ENCODE measurements at places on chromosomes 6 and 20.
A peak's percentile ranks its signal among the peaks of the same experiment; 100 is the strongest.

DNA sequence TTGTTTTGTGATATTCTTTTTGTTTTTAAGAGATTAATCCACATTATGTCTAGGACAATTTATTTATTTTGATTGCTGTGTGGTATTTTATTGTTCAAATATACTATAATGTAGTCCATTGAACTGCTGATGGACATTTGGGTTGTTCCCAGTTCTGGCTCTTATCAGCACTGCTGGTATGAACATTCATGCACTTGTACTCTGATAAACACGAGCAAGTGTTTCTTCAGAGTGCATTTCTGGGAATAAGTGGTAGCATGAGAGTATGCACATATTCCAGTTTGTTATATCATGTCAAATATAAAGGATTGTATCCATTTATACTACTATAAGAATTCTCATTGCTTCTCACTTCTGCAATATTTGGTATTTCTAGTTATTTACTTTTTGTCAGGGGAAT, 7.1 kb downstream of the CALHM6 start:
- no peak for DNase-seq

DNA sequence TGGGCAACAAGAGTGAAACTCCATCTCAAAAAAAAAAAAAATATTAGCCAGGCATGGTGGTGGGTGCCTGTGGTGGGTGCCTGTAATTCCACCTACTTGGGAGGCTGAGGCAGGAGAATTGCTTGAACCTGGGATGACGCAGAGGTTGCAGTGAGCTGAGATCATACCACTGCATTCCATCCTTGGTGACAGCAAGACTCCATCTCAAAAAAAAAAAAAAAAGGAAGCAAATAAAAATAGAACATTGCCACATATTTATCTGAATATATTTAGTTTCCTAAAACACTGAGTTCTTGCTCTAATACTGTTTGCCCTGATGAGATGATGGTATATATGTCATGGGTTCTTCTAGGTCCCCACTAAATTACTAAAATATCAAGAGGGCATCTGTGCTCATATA, 28.4 kb downstream of the CASP8AP2 start:
- DNase-seq = no peak

DNA sequence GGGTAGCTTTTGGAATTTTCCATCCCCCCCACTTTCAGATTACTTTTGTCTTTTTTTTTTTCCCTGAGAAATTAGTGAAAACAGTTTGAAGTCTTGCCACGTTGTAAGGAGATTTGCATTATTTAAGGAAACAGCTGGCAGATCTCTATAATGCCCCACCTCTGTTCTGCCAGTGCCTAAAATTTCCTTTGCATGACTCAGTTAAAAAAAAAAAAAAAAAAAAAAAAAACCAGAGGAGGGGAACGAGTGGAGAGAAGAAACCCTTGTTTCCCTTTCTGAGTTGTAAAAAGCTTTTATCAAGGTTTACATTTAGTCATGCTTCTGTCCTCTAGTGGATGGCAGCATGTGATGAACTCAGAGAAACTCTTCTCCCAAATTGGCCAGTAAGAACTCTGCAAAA, 33.5 kb downstream of the CARMIL1 start:
- peak; percentile 72 for DNase-seq

GRCh38 chr6:45423824-45424450, 46.2 kb upstream of the SUPT3H start:
- DNase-seq = no peak

GRCh38 chr6:13711733-13712598, at the start of gene RANBP9:
RANBP9 (minus strand) TSS chr6:13711835; CDS start chr6:13711505, 330 bp downstream.
- peak; percentile 89 for DNase-seq

- no peak for DNase-seq
Observed at GRCh38 chr6:168004945-168005344, 7.5 kb downstream of the KIF25 start.

DNA sequence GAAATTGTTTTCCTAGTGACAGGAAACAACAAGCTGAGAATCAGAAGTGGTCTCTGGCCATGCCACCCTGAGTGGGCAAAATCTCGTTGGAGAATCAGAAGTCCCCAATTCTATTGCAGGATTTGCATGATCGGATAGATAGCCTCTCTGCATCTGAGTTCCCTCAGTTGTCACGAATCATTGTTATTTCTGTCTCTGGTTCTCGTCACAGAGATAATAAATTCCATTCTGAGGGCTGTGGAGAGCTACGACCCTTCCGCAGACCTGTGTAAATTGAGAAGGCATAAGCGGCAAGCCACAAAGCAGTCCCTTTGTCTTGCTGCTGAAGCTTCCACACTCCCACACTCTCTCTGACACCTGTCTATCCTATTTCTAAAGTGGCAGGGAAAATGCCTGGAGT, 102.4 kb upstream of the CNR1 start:
- no peak for DNase-seq

- DNase-seq = peak; percentile 14
Observed at GRCh38 chr6:73152966-73153757, 72.1 kb downstream of the KHDC1L start.

DNA sequence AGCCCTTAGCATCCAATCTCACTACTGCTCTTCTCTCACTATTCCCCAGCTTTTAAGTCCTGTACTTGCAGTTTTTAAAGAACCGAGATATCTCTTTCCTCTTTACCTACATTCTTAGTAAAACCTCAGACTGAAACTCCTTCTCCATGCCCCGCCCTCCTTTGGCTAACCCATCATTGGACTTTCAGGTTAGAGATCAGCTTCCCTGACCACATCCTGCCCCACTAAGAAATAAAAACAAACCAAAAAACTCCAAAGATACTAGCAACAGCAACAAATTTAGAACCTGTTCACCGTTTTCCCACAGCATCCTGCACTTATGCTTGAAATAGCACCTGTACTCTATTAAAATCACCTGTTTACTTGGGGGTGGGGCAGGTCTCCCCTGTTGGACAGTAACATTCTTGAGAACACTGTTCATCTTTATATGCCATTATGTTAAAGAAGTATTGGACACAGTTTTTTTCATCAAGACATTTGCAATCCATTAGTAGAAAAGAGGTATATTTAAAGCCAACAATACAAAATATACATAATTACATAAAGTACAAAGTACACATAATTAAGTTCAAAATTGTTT, 16.3 kb upstream of the SMAP1 start:
- DNase-seq = no peak

GRCh38 chr6:95208621-95209020, 368.7 kb upstream of the MANEA start:
- DNase-seq = no peak

GRCh38 chr20:23027721-23028120, 7.4 kb upstream of the SSTR4 start:
- no peak for DNase-seq

DNA sequence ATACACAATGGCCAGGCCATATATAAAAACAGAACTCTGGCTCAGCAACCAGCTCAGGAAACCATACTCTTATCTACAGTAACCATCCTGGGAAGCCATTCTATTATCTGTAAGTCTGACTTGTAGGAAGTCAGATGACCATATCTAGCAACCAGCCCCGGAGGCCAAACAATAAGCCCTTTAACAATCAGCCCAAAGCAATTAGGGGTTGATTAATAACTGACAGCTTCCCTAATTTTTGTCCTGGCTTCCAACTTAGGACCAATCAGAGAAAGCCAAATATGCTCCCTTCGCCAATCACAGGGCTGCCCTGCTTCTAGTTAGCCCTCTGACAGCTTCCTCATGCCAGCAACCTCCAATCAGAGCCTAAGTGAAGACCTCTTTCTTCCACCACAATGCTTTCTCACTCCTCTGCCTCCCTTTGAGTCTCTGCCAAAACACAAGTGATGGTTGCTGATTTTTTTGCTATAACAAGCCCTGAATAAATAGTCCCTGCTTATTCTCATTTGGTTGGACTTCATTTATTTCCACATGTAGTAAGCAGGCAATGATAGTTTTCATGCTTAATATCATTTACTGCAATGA, 37.8 kb upstream of the STXBP5 start:
- DNase-seq = no peak

DNA sequence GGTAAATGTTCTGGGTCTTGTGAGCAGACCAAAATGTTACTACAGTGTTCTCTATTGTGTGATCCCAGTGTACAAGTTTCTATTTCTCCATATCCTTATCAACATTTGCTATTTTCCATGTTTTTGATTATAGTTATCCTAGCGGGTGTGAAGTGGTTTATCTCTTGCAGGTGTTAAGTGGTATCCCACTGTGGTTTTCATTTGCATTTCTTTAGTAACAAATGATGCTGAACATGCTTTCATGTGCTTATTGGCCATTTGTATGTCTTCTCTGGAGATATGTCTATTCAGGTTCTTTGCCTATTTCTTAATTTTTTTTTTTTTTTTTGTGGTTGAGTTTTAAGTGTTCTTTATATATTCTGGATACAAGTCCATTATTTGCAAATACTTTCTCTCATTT, 35.5 kb downstream of the NSFL1C start:
- DNase-seq = no peak

DNA sequence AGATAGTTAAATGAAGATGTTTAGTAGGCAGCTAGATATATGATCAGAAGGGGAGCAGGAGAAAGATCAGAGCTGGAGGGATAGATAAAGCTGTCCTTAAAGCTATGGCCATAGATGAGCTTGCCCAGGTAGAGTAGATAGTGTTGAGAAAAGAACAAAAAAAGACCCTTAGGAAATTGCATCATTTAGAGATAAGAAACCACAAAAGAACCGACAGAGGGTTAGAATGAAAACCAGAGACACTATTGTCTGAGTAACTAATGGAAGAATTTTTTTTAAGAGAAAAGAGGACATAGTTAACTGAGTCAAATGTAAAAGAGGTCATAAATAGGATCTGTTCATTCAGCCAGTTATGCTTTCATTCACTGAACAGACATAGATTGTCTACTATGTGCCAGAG, 101.8 kb downstream of the TNFAIP3 start:
- DNase-seq = no peak

GRCh38 chr6:25014791-25015560, 79.2 kb upstream of the RIPOR2 start:
- peak; percentile 36 for DNase-seq

DNA sequence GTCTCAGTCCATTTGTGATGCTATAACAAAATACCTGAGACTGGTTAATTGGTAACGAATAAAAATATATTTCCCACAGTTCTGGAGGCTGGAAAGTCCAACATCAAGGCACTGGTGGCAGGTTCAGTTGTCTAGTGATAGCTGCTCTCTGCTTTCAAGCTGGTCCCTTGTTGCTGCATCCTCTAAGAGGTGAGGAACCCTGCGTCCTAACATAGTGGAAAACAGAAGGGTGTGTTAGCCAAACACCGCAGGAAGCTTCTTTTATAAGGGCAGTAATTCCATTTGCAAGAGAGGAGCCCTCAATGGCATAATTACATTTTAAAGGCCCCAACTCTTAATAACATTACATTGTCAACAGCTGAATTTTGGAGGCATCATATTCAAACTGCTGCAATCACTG, 372.7 kb downstream of the ADGRB3 start:
- no peak for DNase-seq

GRCh38 chr6:44247338-44248302, 719 bp downstream of the HSP90AB1 start:
- DNase-seq = peak; percentile 59

DNA sequence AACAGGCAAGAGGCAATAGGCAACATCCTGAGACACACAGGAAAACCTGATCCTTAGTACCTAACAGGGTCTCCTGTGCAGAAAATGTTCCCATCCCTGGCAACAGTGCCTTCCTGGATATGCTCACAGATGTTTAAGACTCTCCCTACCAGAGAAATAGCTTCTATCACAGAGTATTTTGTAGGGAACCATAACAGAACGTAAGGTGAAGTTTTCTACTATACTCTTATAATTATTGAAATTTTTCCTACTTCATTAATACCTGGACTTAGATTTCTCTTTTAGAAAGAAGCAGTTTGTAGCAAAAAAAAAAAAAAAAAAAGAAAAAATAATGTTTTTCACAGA, 33.5 kb upstream of the LGSN start:
- DNase-seq = no peak

- no peak for DNase-seq
Observed at GRCh38 chr6:90428514-90428913, 131.9 kb upstream of the BACH2 start.

DNA sequence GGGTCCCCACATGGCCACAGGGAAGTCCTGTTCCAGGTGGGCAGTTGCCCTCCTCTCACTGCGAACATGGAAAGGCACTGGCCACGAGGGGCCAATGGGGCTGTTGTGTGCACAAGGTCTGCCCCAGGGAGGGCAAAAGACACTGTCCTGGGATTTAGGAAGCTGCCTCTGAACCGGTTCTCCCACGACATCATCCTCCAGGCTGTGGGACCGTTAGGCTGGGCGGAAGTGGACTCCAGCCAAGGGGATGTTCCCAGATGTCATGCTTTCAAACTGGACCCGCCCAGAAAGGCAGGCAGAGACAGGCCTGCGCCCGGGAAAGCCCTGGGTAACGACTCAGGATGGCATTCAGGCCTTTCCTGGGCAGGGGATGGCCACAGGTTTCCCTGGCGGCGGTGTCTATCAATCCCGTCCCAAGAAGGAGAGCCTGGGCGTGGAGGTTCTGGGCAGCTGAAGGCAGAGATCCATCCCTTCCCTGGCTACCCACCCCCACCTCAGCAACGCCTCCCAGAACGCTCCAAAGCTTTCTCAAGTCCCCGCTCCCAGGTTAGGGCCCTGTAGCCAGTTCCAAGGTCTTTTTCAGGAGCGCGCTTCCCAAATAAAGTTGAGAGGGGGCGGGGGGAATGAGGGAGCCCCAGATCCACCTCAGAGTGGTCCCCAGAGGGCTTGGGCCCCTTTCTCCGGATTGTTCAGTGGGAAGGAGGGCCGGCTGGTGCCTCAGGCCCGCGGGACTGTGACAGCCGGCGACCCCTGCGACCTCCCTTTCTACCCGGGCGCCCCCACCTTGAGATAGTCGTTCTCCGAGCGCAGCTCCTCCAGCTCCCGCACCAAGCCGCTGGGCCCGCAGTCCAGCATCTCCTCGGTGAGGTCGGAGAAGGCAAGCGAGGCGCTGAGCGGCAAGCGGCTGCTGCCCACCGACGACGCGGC, 13.8 kb upstream of the TLDC2 start:
- DNase-seq = peak; percentile 97

DNA sequence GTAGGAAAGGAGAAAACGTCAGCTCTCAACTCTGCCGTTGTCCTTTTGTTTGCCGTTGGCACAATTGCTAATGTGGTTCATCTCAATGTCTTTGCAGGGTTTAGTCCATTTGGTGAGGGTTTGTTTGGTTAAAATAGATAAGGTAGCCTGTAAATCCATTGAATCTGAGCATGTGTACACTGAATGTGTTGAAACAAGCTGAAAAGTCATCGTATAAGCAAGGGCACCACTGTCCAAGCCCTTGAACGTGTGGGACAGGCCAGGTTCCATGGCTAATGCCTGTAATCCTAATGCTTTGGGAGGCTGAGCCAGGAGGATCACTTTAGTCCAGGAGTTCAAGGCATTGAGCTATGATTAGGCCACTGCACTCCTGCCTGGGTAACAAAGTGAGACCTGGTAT, 224.7 kb upstream of the PLCB4 start:
- DNase-seq = no peak

GRCh38 chr6:133759524-133759923, 129.4 kb upstream of the TCF21 start:
- no peak for DNase-seq
